ENCODE measurements at places on chromosomes 2 and 18.

GRCh38 chr2:240201866-240202265 is 61.4 kb upstream of the OTOS start:
- DNase-seq: no peak

- DNase-seq: no peak
Observed at GRCh38 chr2:171923206-171923605, 945 bp downstream of the HAT1 start.

GRCh38 chr2:69704446-69704845 is 37.5 kb upstream of the ANXA4 start:
- DNase-seq: no peak

DNA sequence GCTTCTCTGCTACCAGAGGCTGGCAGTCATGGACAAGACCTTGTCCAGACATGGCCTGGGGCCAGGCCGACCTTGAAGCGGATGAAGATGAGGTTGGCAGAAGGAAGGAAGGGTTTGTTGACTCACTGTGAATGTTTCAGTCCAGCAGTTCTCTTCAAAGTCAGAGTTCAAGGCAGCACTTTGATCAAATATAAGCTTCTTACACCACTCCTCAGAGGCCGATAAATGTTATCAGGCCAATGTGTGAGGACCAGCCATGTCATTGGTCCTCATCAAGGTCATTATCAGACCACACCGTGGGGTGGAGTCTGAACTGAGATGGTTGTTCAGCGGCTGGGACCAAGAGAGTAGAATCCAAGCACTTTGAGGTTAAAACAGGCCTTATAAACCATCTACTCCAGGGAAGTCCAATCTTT is 35.5 kb downstream of the QPCT start:
- no peak for DNase-seq

DNA sequence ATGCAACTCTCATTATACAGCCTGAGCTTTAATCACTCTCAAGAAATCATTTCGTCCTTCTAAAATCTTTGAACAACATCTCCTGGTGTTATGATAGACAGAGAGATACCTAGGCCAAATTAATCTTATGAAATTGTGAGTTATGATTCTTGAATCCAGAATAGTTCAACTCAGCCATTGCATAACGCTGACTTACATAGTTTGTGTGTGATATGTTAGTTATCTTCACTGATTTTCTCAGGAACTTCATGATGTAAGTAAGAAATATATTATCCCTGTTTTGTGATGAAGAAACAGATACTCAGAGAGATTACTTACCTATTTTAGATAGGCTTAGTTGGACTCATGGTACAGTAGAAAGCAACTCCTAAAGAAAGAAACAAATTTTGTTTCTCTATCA is 684.4 kb downstream of the ZEB2 start:
- DNase-seq: no peak

GRCh38 chr18:12305930-12306629 is 2.0 kb upstream of the TUBB6 start:
- no peak for DNase-seq

DNA sequence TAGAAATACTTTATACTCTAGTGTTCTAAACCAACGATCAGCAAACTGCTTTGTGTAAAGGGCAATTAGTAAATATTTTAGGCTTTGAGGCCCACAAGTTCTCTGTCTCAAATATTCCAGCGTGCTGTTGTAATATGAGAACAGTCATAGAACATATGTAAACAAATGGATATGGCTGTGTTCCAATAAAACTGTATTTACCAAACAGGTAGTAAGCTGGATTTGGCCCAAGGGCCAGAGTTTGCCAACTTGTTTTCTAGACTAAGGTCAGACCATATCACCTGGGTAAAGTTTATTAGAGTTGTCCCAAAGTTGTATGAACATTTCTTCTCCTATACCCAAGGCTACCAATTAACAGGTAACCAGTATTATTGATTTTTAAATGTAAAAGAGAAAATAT is 303.2 kb upstream of the MC4R start:
- DNase-seq: no peak

DNA sequence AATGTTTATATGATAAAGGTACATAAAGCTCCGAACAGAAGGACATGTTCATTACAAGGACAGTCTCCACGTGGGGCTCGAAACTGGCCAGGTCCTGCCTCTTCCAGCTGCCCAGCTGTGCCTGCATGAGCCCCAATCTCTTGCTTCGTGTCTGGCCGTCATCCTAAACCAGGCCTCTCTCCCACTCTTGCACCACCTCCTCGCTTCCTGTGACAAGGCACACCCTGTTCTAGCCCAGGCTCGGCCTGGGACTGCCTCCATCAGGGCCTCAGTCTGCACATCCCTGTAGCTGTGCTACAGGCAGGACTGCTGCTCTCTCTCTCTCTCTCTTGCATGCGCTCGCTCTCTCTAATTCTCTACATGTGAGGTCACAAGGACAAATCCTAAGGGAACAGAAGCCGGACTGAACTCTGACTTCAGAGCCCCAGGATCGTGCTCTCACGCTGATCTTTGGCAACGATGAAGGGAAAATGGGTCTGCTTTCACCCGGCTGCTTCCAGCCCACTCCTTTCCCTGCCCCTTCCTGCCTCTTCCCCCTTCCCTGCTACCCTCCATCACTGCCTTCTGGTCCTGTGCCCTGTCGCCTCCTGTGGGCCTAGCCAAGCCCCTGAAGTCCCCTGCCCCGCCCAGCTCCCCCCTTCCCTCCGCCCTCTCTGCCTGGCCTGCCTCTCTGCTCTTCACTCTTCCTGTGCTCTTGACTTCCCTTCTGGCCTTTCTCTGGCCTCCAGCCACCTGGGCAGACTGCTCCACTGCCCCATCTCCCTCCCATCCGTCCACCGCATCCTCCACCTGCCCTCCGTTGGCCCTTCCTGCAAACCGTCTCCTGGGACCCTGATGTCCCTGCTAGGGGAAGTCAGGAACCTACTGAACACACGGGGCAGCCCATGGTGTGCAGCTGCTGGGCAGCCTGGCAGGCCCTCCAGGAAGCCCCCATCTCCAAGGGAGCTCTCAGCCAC is 7.8 kb upstream of the GPR55 start:
- no peak for DNase-seq

DNA sequence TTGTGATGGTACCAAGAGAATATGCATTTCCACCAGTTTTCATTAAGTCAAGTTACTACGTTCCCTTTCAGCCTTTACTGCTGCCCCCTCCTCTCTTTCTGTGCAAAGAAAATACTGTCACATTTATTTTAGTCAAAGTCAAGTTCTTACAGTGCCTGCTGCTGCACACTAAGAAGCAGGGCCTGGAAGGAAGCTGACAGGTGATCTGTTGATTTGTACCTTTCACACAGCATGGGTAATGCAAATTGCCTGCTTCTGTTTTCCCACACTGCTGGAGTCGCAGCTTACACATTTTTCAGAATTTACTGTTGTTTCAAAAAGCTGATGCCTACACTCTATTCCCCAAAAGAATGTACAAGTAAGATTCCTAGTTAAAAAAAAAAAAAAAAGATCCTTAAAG is 48.7 kb upstream of the CD226 start:
- no peak for DNase-seq

DNA sequence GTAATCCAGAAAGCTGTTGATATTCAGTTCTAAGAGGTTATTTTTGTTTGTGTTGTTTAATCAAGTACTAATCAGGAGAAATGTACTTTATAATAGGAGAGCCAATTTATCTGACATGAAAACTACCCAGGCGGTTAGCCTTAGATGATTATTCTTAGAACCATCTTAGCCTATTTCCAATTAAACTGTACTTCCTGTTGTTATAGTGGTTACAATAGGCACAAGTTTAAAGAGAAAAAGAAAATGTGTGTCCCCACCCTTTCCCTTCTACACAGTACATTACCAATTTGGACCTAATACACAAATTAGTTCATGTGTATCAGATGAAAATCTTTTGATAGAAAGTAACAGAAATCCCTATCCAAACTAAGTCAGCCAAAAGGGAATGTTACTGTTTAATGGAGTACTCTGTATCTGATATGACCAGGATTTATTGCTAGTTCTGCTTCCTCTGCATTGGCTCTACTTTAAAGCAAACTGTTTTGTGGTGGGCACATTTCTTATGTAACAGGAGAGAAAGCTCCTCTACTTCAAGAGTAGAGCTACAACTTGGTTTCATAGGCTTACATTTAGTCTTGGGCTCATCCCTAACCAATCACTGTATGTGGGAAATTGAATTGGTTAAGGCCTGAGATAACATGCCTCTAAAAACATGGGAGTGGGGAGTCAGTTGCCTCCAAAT is 217.9 kb downstream of the UBE2E3 start:
- DNase-seq: no peak

- DNase-seq: no peak
Observed at GRCh38 chr2:102033750-102034682, 42.3 kb downstream of the IL1R2 start.

GRCh38 chr2:237208373-237209260 is 122.9 kb downstream of the COPS8 start:
- no peak for DNase-seq

GRCh38 chr2:191912764-191913163 is 65.9 kb upstream of the CAVIN2 start:
- DNase-seq: no peak

- DNase-seq: no peak
Observed at GRCh38 chr2:117745537-117745936, 69.0 kb upstream of the DDX18 start.

GRCh38 chr2:54409752-54410151 is 46.4 kb upstream of the SPTBN1 start:
- DNase-seq: no peak

DNA sequence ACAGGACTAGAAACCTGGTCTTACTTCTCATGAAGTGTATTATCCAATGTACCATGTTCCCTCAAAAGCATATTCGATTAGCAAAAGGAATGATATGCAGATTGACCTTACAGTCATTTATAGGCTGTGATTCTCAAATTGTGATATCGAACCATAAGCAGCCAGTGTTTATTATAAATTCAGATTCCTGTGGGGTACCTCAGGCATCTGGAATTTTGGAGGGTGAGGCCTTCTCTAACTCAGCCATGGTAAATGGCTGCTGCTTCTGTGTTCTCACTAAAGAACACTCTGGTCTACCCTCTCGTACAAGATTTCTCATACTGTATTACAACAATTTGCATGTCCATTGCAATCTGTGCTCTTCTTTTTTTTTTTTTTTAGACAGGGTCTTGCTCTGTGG is 84.5 kb downstream of the PRPF40A start:
- no peak for DNase-seq

GRCh38 chr2:208062113-208062512 is 36.8 kb upstream of the PLEKHM3 start:
- peak; percentile 52 for DNase-seq

Measured in NCI-H1694 treated with DMSO at 0.1 percent for 48 hours (cell line).